GM18507 (cell line): ENCODE measurements at places on chromosomes 7 and 10.

DNA sequence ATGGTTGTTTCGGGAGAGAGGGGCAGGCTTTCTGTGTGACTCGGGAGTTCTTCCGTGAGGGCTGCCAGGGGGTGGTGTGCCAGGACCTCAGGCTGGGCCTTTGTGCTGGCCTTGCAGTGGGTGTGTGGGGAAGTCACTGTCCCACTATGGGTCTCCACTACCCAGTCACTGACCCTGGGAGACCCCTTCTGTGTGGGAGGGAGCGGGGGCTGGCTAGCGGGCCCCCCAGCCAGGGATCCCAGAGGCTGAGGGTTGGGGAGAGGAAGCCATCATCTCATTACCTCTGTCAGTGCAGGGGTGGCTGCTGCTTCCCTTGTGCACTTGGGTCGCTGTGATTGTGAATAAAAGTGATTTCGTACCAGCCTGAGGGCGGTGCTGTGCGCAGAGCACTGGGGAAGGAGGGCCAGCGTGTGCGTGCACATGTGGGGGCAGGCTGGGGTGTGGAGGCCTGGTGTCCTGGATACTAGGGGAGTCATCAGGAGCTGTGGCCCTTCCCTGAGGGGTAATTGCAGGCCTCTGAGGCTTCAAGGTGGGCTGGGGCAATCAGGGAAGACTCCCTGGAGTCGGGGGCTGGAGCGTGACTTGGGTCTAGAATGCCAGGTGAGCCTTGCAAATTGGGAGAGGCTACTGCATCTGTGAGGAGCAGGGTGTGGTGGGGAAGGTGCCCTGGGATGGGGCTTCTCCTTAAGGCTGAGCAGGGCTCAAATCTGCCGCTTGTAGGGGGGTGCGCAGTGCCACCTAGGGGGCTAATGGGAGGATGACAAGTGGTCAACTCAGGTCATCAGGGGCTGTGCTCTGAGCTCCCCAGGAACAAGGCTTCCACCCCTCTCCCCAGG is 98.9 kb downstream of the NEURL1 start:
- DNase-seq = peak; percentile 64

GRCh38 chr10:14904316-14904732 is 25.7 kb downstream of the SUV39H2 start:
- DNase-seq = no peak

- DNase-seq = no peak
These were observed 263.1 kb downstream of the ELFN1 start for GRCh38 chr7:1933066-1933750.

DNA sequence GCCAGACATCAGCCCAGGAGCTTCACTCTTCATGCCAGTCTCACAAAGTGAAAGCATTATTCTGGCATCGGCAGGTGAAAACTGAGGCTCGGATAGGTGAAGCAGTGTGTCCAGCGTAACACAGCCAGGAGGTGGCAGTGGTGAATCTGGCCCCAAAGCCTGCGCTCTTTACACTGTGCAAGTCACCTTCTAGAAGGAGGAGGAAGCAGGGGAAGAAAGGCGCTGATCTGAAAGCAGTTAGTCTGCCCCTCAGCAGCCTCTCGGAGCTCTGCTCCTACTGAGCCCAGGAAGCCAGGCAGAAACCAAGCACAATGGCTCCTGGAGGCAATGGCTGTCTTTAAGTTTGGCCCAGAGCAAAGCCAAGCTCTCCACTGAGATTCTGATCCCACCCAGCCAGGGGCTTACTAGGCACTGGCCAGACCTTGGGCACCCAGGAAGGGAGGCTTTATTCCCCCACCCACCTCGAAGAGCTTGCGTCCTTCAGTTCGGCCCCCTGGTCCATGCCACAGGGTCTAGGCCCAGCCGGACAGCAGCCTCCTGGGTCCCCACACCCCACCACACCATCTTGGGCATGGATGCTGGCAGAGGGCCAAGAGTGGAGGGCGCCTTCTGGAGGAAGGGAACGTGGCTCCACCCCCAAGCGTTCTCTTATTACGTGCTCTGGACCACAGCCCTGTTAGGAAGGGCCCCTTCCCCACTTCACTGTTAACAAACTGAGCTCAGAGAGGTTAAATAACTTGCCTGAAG is 104.5 kb downstream of the GRID1 start:
- DNase-seq = peak; percentile 30

DNA sequence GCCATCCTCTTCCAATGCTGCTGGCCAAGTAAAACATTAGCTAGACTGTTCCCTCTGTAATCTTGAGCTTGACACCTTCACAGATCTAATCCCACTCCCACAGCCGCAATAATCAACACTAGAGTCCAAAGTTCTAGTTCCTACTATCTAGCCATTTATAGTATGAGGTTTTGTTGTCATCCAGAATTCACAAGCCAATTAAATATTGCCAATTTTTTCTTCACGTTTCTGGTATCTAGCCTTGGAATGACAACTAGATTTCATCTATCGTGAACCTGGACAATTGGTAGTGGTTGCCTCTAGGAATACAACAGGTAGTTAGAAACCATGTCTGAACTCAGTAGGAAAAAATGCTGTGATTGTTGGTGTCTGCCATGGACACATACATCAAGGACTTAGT is 10.4 kb downstream of the WASL start:
- no peak for DNase-seq

- no peak for DNase-seq
These were observed 120.2 kb upstream of the ODAD2 start for GRCh38 chr10:28118985-28119628.

GRCh38 chr7:30925117-30925516 is 13.5 kb downstream of the AQP1 start:
- DNase-seq = no peak

DNA sequence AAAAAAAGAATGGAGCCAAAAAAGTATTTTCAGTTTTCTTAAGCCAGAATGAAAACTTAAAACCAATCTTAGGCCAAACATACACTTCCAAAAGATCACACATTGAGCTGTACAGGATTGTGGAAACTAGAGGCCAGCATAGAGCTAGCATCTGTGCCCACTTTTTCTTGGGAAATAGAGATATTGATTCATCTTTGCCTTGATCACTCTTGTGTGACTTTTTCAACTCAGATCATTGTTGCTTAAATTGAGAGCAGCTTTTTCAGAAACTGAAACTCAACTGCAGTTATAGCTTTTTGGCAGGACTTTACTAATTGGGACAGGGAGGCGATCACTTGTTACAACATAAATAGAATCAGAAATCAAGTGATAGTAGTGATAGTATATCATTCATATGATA is 132.2 kb downstream of the PRKG1 start:
- no peak for DNase-seq

- DNase-seq = no peak
These were observed 66.1 kb downstream of the MCMBP start for GRCh38 chr10:119806334-119807130.

DNA sequence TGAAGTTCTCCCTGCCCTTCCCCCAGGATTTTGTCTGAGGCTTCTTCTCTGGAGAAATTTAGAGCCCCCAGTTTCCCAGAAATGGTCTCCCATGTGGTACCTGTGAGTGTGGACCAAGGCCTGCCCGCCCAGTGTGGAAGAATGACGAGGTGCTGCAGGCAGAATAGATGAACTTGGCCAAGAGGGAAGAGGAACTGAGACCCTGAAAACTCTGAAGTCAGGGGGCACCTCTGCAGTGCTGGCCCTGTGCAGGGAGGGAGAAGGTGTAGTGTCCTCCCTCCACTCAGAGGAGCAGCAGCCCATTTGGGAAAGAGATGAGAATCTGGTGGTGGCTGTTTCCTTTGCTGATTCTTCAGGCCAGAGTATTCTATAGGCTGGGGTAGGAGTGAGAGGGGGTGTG is 115.2 kb upstream of the PCGF5 start:
- DNase-seq = no peak

- no peak for DNase-seq
These were observed 804.8 kb upstream of the IGFBP3 start for GRCh38 chr7:46725838-46726237.

DNA sequence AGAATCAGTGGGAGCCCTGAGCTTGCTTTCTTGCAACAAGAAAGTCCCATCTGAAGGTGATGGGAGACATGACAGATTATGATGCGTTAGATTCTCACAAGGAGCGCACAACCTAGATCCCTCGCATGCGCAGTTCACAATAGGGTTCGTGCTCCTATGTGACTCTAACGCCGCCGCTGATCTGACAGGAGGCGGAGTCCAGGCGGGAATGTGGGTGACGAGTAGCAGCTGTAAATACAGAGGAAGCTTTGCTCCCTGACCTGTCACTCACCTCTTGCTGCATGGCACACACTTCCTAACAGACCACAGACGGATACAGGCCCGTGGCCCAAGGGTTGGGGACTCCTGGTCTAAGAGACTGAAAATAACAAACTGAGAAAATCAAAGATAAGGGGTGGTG is 1163.4 kb upstream of the AUTS2 start:
- no peak for DNase-seq

- DNase-seq = no peak
These were observed 97.0 kb downstream of the NPSR1 start for GRCh38 chr7:34755008-34755407.

DNA sequence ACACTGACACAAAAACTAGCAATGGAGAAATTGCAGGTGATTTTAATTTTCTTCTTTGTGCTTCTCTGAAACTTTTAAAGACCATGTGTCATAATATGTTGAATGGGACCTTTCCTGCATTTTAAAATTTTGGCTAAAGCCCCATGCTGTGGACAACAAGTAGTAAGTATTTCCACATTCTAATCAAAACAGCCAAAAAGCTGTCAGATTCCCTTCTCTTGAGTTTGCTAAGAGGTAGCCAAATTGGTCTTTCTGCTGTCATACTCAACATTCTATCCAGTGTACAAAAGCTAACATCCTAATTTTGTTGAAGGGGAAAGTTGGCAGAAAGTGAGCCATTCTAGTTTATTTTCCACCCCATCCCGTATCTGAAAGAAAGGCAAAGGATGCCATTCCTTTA is 447.6 kb downstream of the TFEC start:
- no peak for DNase-seq

GRCh38 chr10:79079054-79079397 is 10.3 kb downstream of the ZMIZ1 start:
- DNase-seq = no peak

DNA sequence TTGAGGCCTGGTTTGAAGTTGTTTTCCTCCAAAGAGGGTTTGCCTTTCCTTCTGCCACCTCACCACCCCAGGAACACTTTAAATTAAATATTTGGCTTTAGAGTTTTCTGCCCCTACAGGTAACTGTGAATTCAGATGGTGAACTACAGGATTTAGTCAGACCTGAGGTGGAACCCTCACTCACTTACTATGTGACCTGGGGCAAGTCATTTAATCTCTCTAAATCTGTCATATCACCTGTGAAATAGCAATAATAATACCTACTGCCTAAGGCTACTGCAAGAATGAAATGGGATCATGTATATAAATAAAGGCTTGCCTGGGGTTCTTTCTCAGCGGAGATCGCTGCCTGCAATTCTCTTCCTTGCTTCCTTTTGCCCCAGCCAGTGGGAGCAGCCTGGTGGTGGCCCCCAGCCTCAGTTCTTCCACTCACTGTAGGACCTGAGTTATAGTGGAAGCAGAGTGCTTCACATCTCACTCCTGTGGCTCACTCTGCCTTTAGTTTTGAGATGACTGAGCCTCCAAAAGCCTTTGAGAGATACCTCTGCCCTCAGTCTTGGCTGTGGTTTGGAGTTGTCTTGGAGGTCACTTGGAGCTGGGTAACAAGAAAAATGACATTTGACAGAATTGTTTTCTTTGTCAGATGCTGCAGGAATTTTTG is 6.1 kb upstream of the ANKRD2 start:
- DNase-seq = no peak

DNA sequence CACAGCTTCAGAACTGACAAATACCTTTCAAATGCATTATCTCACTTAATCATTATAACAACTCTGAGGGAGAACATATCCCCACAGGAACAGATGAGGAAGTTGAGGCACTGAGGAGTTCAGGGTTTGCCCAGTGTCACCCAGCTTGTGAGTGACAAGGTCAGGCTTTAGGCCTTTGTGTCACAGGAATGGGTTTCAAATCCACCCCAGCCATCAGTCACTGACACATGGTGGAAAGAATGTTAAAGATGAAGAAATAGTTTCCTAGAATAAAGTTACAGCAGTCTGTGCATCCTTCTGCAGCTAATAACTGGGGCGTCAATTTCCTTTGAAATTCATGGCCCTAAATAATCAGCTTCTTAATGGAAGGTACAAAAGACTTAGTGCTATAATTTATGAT is 37.8 kb downstream of the SGCE start:
- no peak for DNase-seq

- DNase-seq = no peak
These were observed 7.1 kb downstream of the ASB10 start for GRCh38 chr7:151179946-151180345.

DNA sequence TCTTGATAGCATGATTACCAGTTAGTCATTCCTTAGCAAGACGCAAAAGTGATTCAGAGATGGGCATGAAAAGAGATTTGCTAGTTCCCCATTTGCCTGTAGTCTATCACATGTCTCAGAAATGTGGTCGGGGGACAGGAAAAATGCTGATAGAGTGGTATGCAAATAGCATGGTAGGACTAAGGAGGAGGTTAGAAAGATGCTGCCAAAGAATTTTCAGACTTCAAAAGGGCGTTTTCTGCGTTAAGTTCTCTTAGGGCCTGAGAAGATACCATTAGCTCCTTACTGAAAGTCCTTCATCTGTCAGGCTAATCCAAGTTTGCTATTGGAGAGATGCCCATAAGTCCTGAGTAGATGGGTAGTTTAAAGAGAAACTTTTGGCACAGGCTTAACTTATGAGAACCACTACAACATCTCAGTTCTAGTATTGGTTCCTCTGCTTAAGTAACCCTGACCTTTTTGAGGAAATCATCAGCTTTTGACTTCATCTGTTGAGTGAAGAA is 2.7 kb downstream of the CALD1 start:
- no peak for DNase-seq

GRCh38 chr10:113305871-113306270 is 247.0 kb upstream of the HABP2 start:
- DNase-seq = no peak

DNA sequence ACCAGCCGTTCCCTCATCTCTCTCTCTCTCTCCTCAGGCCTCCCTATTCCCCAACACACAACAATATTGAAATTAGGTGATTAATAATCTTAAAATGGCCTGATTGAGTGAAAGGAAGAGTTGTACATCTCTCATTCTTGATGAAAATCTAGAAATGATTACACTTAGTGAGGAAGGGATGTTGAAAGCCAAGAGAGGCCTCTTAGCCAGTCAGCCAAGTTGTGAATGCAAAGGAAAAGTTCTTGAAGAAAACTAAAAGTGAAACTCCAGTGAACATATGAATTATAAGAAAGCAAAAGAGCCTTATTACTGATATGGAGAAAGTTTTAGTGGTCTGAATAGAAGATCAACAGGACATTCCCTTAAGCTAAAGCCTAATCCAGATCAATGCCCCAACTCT is 695.1 kb downstream of the GRID1 start:
- DNase-seq = no peak
